ENCODE measurements at places on chromosomes 1 and 21. TPM values are rescaled to one million over a fixed set of nuclear protein-coding genes. Genes with fewer than 3 reads are reported as not detected.

DNA sequence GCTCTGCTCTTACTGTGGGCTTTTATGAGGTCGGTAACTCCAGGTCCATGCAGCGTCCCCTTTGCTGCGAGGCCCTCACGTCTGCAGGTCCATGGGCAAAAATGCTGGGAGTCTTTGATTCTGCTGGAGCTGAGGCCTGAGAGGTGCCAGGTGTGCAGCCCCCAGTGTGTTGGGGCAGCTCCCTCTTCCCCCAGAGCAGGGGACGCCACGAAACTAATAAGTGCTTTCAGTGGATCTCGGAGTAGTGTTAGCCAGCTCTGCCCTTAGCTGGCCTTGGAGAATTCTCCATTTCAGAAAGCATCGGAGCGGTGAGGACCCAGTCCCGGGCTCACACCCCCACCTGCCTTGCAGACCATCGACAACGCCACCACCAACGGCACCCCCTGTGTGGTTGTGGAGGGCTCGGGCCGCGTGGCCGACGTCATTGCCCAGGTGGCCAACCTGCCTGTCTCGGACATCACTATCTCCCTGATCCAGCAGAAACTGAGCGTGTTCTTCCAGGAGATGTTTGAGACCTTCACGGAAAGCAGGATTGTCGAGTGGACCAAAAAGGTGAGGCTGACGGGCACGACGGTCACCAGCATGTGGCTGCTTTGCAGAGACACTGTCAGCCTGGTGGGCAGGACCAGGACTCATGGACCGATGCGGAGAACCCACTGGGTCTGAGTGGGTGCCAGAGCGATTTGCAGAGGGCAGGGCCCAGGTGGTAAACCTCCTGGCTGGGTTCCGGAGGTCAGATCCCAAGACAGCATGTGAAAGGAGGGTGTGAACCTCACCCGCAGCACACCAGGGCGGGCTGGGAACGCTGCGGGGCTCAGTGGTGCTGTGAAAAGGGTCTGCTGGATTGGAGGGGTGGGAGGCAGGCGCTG, 25.5 kb downstream of the TRPM2 start:
- peaks cover 6% of the 10 kb centered on the region for H3K4me1 ChIP-seq
- H3K27me3 ChIP-seq: no peaks in the 10 kb centered on the region
- DNase-seq: no peak

GRCh38 chr1:181493166-181493565, 9.8 kb downstream of the CACNA1E start:
- no peak for DNase-seq
- no peak overlapping the region for H3K27ac ChIP-seq
- no peaks in the 10 kb centered on the region for H3K4me1 ChIP-seq
- no peak overlapping the region for H3K4me3 ChIP-seq
- H3K27me3 ChIP-seq: peaks cover 17% of the 10 kb centered on the region

GRCh38 chr21:16775076-16775475, 737.8 kb upstream of the CXADR start:
- no peaks in the 10 kb centered on the region for H3K27me3 ChIP-seq
- H3K4me1 ChIP-seq: no peaks in the 10 kb centered on the region
- no peaks in the 10 kb centered on the region for H3K36me3 ChIP-seq
- no peak for DNase-seq
- H3K4me3 ChIP-seq: no peak overlapping the region
- H3K27ac ChIP-seq: no peak overlapping the region

The PACC1 gene
- total RNA-seq: 7.4 TPM

The SPATA17 gene
- total RNA-seq: not detected
